ENCODE measurements at places on chromosomes 16 and 17. TPM values are rescaled to one million over a fixed set of nuclear protein-coding genes. Genes with fewer than 3 reads are reported as not detected.

- no peak overlapping the region for H3K27ac ChIP-seq
- no peaks in the 10 kb centered on the region for H3K36me3 ChIP-seq
- H3K4me1 ChIP-seq, result peaks cover 14% of the 10 kb centered on the region
- H3K4me3 ChIP-seq, result no peak overlapping the region
- peaks cover 8% of the 10 kb centered on the region for H3K27me3 ChIP-seq
Observed at GRCh38 chr16:57607676-57608461, 20.6 kb upstream of the ADGRG1 start.

Gene THAP11
- 24.2 TPM for total RNA-seq

- no peaks in the 10 kb centered on the region for H3K27me3 ChIP-seq
- peaks cover 94% of the 10 kb centered on the region for H3K36me3 ChIP-seq
- H3K27ac ChIP-seq, result no peak overlapping the region
- H3K4me3 ChIP-seq, result no peak overlapping the region
- no peaks in the 10 kb centered on the region for H3K4me1 ChIP-seq
Observed at GRCh38 chr17:64534187-64534586, 27.4 kb downstream of the CEP95 start.

DNA sequence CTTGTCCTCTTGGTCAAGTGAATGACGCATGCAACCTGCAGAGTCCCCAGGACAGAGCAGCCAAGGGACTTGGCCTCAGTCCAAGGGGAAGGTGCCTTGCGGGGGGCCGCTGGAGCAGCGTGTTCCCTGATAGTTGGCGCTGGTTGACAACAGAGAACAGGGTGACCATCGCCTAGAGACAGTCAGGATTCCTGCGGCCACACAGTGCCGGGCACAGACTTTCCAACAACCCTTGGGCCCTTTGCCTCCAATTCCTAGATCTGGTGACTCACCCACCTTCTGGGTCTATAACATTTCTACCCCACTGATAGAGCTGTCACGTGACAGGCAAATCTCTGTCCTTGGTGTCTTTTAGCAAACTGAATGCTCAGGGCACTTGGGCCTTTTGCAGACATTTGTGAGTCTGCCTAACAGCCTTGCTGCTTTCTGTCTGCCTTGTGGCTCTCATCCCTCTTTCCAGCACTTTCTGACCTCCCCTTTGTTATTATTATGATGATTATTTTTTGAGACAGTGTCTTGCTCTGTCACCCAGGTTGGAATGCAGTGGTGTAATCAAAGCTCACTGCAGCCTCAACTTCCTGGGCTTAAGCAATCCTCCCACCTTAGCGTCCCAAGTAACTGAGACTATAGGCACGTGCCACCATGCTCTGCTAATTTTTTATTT is 11.9 kb upstream of the TEDC2 start:
- H3K27me3 ChIP-seq, result no peaks in the 10 kb centered on the region
- no peaks in the 10 kb centered on the region for H3K4me1 ChIP-seq
- no peak for DNase-seq
- H3K36me3 ChIP-seq, result peaks cover 45% of the 10 kb centered on the region
- no peak overlapping the region for H3K4me3 ChIP-seq

DNA sequence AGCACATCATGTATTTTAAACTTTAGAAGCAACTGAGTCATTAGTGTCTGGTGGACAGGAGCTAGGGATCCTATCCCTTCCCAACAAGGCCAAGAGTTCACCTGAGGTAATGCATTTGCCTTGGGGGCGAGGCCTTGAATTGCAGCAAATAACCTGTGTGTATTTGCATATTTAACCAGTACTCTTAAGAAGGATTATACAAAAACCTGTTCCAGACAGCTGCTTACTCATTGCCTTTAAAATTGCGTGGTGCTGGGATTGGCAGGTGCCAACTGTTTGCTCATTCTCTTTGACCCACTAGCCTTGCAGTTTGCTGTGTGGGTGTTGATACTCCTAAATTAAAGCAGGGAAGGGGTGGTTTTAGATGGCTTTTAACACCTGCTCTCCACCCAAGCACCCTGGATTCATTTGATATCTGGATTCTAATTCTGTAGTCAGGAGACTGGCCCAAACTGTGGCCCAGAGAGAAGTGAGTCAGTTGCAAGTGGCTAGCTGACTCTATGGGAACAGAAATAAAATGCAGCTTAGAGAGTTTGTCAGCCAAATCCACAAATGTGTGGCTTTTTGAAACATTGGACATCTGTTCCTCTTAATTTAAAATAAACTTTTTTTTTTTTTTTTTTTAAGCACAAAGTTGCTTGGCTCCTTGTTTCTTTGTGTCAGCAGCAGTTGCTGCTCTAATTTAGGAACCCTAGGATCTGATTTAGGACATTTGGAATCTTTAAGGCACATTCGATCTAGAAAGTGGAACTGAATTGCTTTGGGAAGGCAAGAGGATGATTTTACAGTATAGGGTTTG is 46.9 kb downstream of the TUBD1 start:
- DNase-seq, result peak; percentile 25
- peaks cover 21% of the 10 kb centered on the region for H3K36me3 ChIP-seq
- peaks cover 83% of the 10 kb centered on the region for H3K4me1 ChIP-seq

Gene KRTAP3-1
- not detected for total RNA-seq

Gene ARHGDIG
- total RNA-seq, result not detected

- H3K4me1 ChIP-seq, result peaks cover 50% of the 10 kb centered on the region
- DNase-seq, result no peak
Observed at GRCh38 chr17:50424996-50425681, 879 bp upstream of the ACSF2 start.

GRCh38 chr16:1561836-1562235 is 28.4 kb downstream of the TMEM204 start:
- no peak overlapping the region for H3K4me3 ChIP-seq
- H3K4me1 ChIP-seq, result no peaks in the 10 kb centered on the region
- no peak overlapping the region for H3K27ac ChIP-seq

DNA sequence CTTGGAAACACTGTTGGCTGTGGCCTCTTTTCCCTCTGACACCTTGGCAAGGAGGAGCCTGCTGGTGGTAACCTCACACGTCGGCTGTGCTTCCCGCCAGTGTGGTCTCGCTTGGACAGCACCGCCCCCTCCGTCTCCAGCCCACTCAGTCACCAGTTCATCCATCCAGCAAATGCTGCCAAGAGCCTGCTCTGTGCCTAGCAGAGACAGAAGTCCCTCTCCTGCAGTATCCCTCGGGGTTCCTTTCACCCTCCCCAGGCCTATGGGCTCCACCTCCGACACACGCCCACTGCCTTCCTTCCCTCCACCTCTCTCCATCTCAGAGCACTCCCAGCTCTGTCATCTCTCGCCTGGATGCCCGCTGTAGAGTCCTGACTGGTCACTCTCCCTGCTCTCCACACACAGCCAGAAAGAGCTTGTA is 12.3 kb downstream of the CACNG4 start:
- DNase-seq, result no peak
- H3K4me3 ChIP-seq, result no peak overlapping the region
- H3K27me3 ChIP-seq, result peaks cover 15% of the 10 kb centered on the region
- no peak overlapping the region for H3K27ac ChIP-seq
- H3K36me3 ChIP-seq, result no peaks in the 10 kb centered on the region

DNA sequence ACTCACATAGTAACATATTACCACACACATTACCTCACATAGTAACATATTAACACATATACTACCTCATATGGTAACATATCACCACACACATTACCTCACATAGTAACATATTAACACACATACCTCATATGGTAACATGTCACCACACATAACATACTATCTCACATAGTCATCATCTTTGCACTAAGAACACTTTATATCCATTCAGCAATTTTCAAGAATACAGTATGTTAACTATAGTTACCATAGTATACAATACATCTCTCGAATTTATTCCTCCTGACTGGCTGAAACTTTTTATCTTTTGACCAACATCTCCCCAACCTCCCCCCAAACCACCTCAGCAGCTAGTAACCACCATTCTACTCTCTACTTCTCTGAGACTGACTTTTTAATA is 7.6 kb downstream of the NUDT7 start:
- H3K27me3 ChIP-seq, result no peaks in the 10 kb centered on the region
- no peak overlapping the region for H3K4me3 ChIP-seq
- no peaks in the 10 kb centered on the region for H3K4me1 ChIP-seq
- no peak overlapping the region for H3K27ac ChIP-seq
- no peak for DNase-seq
- peaks cover 13% of the 10 kb centered on the region for H3K36me3 ChIP-seq

DNA sequence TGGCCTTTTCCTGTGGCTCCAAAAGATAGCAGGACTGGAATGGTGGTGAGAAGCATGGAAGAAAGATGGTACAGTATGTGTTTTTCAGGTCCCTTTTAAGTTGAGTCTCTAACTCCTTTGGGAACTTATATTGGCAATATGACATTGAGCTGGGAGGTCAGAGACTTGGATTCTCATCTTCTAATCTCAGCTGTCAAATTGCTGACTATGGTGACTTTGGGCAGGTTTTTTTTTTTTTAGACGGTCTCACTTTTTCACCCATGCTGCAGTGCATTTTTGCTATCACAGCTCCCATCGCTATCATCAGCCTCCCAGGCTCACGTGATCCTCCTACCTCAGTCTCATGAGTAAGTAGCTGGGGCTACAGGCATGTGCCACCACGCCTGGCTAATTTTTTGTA is 15.1 kb upstream of the CDK5R1 start:
- H3K4me1 ChIP-seq, result no peaks in the 10 kb centered on the region
- no peak overlapping the region for H3K4me3 ChIP-seq

DNA sequence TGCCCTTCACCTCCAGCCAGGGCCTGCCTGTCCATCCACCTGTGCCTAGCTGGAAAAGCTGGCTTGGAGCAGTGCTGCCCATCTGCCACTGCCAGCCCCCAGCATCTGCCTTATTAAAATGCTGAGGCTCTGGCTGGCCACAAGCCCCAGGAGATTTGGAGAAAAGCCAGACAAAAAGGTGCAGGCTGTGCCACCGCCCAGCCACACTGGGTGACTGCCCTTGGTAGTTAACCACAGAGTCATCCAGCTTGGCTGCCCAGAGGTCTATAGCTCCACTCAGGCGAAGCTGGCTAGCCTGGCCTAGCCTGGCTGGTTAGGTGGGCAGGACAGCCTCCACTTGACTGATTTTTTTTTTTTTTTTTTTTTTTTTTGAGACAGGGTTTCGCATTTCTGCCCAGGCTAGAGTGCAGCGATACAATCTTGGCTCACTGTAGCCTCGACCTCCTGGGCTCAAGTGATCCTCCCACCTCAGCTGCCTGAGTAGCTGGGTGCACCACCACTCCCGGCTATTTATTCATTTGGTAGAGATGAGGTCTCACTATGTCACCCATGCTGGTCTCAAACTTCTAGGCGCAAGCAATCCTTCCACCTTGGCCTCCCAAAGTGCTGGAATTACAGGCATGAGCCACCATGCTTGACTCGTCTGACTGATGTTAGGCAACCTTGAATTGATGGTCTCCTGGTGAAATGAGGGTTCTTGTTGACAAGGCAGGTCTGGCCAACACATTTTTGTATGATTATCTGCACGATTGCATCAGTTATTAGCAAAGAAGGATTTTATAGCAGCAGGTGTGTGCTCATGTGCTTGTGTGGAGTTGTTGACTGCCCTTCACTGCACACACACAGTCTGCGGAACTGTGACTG is 103.8 kb downstream of the RAB11FIP4 start:
- H3K4me1 ChIP-seq, result peaks cover 88% of the 10 kb centered on the region
- DNase-seq, result no peak
- H3K27ac ChIP-seq, result peak overlapping the region; percentile 97
- peak overlapping the region; percentile 71 for H3K4me3 ChIP-seq

Gene SDR42E1
- total RNA-seq, result 7.4 TPM

DNA sequence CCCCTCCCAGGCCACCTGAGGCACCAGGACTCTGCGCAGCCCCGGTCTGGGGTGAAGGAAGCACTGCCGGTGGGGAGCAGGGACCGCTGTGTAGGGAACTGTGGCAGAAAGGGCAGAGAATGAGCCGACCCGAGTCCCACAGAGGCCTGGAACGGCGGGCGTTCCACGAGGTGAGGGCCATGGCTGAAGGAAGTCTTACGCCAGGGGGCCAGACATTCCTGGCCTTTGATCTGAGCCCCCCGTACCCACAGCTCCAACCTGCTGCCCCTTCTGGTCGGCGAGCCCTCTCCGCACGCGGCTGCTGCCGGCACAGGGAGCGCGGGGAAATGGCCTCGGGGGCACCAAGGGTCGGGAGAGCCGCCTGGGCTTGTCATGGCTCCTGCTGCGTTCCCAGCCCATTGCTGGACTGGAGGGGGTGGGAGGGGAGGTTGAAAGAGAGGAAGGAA is 1.4 kb upstream of the WNT3 start:
- peak overlapping the region; percentile 76 for H3K4me3 ChIP-seq
- no peaks in the 10 kb centered on the region for H3K36me3 ChIP-seq
- peaks cover 36% of the 10 kb centered on the region for H3K4me1 ChIP-seq
- DNase-seq, result no peak

Gene KRTAP4-9
- total RNA-seq, result not detected

GRCh38 chr16:12410837-12411490 is 392.7 kb downstream of the CPPED1 start:
- no peak overlapping the region for H3K27ac ChIP-seq
- no peak overlapping the region for H3K4me3 ChIP-seq
- H3K4me1 ChIP-seq, result peaks cover 27% of the 10 kb centered on the region
- no peak for DNase-seq
- H3K27me3 ChIP-seq, result no peaks in the 10 kb centered on the region
- H3K36me3 ChIP-seq, result peaks cover 38% of the 10 kb centered on the region

Gene TIMM22
- total RNA-seq, result 10.7 TPM

DNA sequence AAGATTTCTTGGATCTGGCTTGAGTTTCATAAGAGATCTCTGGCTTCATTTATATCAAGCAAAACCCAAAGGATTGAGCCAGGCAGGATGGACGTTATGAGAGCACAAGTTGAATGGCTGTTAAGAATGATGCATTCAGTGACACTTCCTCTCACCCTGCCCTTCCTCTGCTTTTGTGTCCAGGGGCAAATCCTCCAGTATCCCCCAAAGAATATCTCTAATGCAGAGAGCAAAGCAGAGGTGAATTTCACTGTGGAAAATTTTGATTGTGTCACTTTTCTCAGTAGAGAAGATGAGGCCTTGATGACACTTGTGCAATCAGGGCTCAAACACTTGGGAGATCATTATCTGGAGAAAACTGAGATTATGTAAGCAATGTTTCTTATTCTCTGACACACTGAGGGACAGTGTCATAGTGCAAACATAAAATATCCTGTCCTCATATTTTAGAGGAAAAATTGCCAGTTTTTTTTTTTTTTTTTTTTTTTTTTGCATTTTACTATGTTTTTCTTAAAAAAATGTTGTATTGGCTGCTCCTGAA is 25.3 kb downstream of the MARCHF10 start:
- no peak overlapping the region for H3K4me3 ChIP-seq
- no peaks in the 10 kb centered on the region for H3K36me3 ChIP-seq
- H3K4me1 ChIP-seq, result no peaks in the 10 kb centered on the region
- DNase-seq, result no peak
- peaks cover 6% of the 10 kb centered on the region for H3K27me3 ChIP-seq
- H3K27ac ChIP-seq, result no peak overlapping the region

Gene AMFR
- total RNA-seq, result 118 TPM

DNA sequence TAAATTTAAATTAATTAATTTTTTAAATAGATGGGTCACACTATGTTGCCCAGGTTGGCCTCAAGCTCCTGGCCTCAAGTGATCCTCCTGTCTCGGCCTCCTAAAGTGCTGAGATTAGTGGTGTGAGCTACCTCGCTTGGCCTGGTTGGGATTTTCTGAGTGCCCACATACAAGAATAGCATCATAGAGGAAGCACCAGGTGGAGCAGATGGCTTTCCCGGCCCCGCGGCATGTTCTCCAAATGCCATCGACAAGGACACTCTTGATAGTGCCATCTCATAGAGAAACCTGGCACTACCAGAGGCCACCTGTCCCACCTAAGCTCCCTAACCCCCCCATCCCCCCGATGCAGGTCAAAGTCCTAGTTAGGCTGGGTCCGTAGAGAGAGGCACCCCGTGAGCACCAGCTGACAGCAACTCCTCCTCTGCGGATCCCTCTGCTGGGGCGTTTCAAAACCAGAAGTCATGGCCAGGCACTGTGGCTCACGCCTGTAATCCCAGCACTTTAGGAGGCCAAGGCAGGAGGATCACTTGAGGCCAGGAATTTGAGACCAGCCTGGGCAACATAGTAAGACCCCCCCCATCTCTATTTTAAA is 65.9 kb downstream of the DNAH3 start:
- H3K4me3 ChIP-seq, result no peak overlapping the region
- no peaks in the 10 kb centered on the region for H3K36me3 ChIP-seq
- H3K4me1 ChIP-seq, result no peaks in the 10 kb centered on the region
- DNase-seq, result no peak

Gene CCL17
- total RNA-seq, result 7.0 TPM

Gene MEOX1
- total RNA-seq, result not detected
